ENCODE measurements at places on chromosomes 7 and 10. TPM values are rescaled to one million over a fixed set of nuclear protein-coding genes. Genes with fewer than 3 reads are reported as not detected.
A peak's percentile ranks its signal among the peaks of the same experiment; 100 is the strongest.

Gene RBM20
- total RNA-seq = 23.0 TPM

Gene VPS37D
- 32.0 TPM for total RNA-seq

Gene ZNF804B
- not detected for total RNA-seq

GRCh38 chr7:90629297-90629918, 33.3 kb downstream of the CDK14 start:
- no peaks in the 10 kb centered on the region for H3K27me3 ChIP-seq
- DNase-seq = peak; percentile 75
- no peak overlapping the region for H3K4me3 ChIP-seq
- peaks cover 18% of the 10 kb centered on the region for H3K4me1 ChIP-seq

DNA sequence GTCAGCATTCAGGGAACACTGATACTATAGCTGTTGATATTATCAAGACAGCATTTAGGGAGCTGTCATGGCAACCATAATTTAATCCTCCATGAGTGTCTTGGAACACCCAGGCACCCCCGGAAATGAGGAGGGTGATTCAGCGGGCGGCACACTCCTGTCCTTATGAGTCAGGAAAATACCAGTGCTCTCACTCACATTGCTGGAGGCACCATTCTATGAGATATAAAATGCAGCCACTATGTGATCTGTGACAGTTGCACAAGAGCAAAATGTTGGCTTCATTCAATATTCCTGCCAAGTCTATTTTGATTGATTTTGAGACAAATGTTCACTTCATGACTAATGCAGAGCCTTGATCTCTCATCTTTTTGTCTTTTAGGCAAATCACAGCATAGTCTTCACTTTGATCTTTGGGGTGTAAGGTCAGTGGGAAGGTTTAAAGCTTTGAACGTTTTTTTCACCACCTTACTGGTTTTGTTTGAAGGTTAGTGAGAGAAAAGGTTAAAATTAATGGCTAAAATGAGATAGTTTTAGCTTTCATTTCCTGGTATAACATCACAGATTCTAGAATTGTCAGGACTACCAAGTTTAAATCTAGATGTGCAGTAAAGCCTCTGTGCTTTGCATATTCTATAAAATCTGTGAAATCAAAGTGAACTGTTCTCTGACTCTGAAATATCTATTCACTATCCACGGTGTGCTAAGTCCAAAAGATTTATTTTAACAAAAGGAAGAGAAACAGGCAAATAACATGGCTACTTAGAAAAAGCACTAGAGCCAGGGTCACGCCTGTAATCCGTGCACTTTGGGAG, 12.4 kb upstream of the ARHGAP12 start:
- H3K27ac ChIP-seq = no peak overlapping the region
- no peaks in the 10 kb centered on the region for H3K36me3 ChIP-seq
- H3K27me3 ChIP-seq = no peaks in the 10 kb centered on the region
- no peaks in the 10 kb centered on the region for H3K4me1 ChIP-seq
- no peak for DNase-seq

GRCh38 chr10:30742471-30742870, 112.9 kb upstream of the LYZL2 start:
- no peaks in the 10 kb centered on the region for H3K27me3 ChIP-seq
- H3K36me3 ChIP-seq = no peaks in the 10 kb centered on the region
- H3K27ac ChIP-seq = no peak overlapping the region
- no peak for DNase-seq
- H3K4me1 ChIP-seq = no peaks in the 10 kb centered on the region

- peak; percentile 48 for DNase-seq
- H3K27me3 ChIP-seq = no peaks in the 10 kb centered on the region
- H3K4me3 ChIP-seq = no peak overlapping the region
- H3K4me1 ChIP-seq = peaks cover 6% of the 10 kb centered on the region
- H3K27ac ChIP-seq = no peak overlapping the region
These were observed 2.1 kb downstream of the FKBP6 start for GRCh38 chr7:73329861-73330581.

DNA sequence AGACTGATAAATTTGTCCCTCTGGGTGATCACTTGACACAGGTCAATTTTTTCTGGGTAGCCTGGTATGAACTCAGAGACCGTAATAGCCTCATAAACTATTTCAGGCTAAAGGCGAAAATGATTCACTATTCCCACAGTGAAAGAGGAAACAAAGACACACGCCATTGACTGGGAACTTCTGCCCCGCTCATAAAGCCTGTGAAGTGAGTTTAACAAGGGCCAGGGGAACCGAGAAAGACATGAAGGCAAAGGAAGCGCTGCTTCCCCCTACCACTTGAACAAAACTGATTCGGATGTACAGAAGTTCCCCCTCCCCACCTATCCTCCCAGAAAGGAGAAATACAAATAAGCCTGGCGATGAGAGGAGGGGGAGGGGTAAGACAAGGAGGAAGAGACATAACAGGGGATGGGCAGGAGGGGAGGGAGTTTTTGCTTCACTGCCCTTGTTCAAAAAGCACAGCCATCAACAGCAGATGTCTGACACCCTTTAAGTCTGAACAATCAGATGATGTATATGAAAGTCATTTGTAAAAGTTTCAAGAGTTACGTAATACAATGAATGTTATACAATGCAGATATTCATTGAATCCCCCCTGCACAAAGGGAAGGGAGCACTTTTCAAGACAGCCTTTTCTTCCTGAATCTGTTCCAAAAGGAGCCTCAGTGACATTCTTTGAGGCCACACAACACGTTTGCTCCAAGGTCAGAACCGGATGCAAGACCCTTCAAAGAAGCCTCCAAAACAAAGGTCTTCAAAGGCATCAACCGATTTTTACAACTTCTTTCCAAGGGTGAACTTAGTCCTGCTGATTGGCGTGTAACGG, 734 bp downstream of the ABCB4 start:
- peak overlapping the region; percentile 38 for H3K4me3 ChIP-seq
- peak; percentile 2 for DNase-seq
- H3K27me3 ChIP-seq = peaks cover 22% of the 10 kb centered on the region
- H3K4me1 ChIP-seq = peaks cover 20% of the 10 kb centered on the region

- no peak for DNase-seq
- no peak overlapping the region for H3K4me3 ChIP-seq
- H3K27ac ChIP-seq = no peak overlapping the region
- H3K36me3 ChIP-seq = no peaks in the 10 kb centered on the region
These were observed 15.6 kb downstream of the CLEC2L start for GRCh38 chr7:139538881-139539635.

DNA sequence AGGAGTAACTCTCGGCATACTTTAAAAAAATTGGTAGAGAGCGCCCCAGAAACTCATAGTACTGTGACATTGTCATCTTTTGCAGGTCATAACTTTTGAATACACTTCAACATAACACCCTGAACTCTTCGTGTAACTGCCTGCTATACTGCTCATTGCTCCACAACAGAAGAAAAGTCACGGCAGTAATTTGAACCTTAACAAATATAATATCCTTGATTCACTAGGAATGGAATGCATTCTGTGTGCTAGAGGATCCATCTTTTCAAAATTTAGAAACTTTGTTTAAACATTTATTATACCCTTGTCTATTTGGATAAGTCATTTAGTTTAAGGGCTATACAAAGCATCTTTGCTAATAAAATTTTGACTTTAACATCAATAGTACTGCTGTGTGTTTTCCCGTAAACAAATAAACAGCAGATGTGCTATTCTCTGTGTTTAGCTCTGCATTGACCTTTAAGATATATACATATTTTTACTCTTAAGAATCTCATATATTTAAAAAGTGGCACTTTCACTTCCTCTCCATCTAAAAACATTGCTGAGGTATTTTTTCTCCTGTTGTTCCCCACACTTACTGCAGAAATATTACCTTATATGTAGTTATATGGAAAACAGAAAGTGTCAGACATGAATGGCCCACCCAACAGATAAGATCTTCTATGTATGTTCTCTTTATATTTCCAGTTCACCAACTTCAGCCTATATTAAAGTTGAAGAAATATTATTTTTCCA, 217.6 kb upstream of the TMEM229A start:
- DNase-seq = no peak
- peaks cover 13% of the 10 kb centered on the region for H3K4me1 ChIP-seq
- H3K27ac ChIP-seq = no peak overlapping the region
- no peak overlapping the region for H3K4me3 ChIP-seq
- H3K27me3 ChIP-seq = no peaks in the 10 kb centered on the region
- H3K36me3 ChIP-seq = no peaks in the 10 kb centered on the region

DNA sequence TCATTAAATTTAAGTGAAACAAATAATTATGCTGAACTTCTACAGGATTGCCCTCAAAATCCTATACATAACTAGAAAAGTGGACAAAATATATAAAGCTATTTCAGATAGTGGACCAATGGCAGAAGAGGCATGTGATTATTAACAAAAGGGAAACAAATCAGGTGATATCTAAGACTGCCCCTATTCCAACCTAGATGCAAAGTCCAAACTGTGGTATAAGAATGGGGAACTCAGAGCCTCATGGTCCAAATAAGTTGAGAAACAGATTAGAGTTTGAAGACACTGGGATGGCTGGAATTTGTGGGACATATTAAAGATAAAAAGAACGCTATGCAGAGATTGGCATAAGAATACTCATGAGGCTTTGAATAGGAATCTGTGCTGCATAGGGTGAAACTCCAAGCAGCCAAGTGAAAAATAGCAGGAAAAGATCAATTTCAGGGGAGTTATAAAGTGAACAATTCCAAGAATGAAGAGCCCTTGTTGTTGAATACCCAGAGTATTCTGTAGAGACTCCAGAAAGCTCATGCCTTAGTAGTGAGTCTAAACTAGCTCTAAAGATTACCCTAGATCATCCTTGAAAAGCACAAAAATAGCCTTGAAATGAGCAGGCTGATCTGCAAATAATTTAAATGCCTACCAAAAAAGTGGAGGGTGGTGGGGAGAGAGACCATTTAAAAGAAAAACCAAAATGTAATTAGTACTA, 152.4 kb downstream of the IMMP2L start:
- H3K36me3 ChIP-seq = no peaks in the 10 kb centered on the region
- DNase-seq = peak; percentile 14
- no peaks in the 10 kb centered on the region for H3K27me3 ChIP-seq
- H3K4me1 ChIP-seq = no peaks in the 10 kb centered on the region
- H3K27ac ChIP-seq = no peak overlapping the region

Data from cardiac muscle cell (in vitro differentiated cells and primary cell).